ENCODE measurements at places on chromosomes 6 and 20.

DNA sequence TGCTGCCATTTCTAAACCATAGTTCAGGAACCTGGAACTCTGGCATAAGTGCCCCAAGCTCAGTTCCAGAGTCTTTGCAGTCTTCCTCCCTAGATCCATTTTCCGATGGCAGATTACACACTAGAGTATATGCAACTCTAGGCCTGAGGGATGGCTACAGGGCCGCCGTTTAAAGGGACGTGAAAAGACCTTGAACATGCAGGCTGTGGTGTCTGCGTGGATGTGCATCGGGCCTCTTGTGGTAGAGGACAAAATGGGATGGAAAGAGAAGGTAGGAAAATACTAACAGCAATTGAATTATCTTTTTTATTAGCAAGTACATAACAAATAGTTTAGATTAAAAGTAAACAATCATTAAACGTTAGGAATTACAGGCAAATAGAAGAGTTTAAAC, 588.9 kb downstream of the RFPL4B start:
- DNase-seq, result no peak

DNA sequence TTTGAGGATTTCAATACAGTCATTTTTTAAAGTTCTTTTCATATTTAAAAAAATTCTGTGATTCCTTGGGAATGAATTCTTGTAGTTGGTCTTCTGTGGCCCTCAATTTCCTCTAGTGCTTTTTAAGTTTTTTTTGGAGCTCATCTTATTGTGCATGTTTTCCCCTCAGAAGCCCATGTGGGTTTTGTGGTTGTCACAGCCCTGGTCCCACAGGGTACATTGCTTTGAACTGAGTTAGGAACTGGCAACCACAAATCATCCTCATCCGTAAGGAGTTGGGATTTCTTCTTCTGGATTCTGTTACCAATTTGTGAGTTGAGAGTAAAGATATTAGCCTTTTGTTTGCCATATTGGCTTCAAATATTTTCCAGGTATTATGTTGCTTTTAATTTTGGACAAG, 89.9 kb downstream of the AKAP7 start:
- DNase-seq, result no peak

DNA sequence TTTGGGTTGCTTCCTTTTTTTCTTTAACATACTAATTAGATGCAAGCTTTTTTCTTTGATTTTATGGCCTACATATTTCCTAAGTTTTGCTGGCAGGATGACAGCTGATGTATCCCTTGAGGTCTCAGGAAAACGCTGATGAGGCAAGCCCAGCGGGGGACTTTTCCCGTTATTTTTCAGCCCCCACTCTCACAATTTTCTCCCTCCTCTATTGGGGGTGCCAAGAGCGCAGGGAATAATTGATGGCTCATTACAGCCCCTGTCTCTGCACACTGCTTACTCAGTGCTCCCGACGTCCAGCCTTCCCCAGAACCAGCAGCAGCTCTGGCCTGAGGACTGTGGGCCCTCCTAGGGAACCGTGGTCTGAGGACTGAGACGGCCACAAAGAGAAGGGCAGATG, 38.6 kb upstream of the VSTM2L start:
- no peak for DNase-seq

DNA sequence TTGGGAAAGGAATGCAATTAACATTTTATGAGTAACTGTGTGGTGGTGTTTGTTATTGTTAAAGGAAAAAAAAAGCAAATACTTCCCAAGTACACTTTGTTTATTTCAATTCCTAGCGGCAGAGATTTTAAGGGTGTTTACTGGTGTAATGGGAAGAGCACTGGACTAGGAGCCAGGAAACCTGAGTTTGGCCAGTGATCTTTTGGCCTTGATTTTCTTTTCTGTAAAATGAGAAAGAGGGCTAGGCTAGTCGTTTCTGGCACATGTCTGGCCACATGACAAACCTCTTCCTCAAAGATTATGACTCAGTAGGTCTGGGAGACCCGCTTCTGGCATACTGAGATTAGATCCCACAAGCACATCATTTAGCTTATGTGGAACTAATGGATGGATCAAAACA, 428.1 kb upstream of the NOX3 start:
- DNase-seq, result no peak

DNA sequence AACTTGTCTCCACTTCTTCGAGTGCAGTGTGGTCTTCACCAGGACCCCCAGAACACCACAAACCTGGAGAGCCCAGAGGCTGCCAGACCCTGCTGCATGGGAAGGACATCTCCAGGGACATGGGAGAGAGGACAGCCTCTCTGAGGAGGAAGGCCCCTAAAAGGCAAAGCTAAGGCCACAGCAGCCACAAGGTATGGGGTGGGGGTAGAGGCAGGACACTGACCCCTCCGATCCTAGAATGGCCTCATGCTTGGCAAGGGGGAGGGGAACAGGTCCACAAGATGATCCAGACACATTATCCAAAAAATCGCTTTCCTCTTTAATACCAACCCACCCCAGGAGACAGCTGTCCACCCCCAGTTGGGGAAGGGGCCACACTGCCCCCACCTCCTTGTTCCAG, 1.9 kb downstream of the B3GALT4 start:
- DNase-seq, result no peak

GRCh38 chr6:53090576-53090975, 25.4 kb downstream of the FBXO9 start:
- DNase-seq, result no peak

All from NCI-H446 treated with DMSO at 0.1 percent for 48 hours (cell line).